NCI-H1105 treated with DMSO at 0.1 percent for 48 hours (cell line): ENCODE measurements at places on chromosomes 3 and 15.

GRCh38 chr3:51961602-51962569 lies 5.4 kb downstream of the PCBP4 start:
- no peak for DNase-seq

- peak; percentile 42 for DNase-seq
Measured at GRCh38 chr15:55588070-55588814, at the start of gene PYGO1. Gene PYGO1, minus strand, starts transcription at chr15:55588345. Its CDS starts 462 bp downstream, at chr15:55587883.

- peak; percentile 19 for DNase-seq
Measured at GRCh38 chr15:36004891-36005490, 459.0 kb upstream of the DPH6 start.

GRCh38 chr3:12327021-12327420 lies 38.2 kb downstream of the PPARG start:
- no peak for DNase-seq

DNA sequence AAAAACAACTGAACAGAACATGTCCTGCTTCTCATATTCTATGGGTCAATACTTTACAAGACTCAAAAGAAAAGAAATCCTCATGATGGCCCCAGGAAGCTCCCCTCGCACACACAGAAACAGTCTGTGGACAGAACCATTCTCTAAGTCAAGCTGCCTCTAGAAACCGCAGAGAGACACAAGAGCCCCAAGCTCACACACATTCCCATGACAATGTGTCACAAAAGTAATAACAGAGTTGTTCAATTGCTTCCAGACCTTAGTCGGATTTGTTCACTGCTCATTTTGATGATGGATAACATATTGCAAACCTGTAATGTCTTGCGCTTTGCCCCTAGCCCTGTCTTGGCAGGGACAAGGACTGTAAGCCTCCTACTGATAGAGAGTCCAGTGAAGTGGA lies 60.9 kb downstream of the UMPS start:
- DNase-seq = no peak

GRCh38 chr3:55370272-55370671 lies 116.8 kb downstream of the WNT5A start:
- DNase-seq = no peak

DNA sequence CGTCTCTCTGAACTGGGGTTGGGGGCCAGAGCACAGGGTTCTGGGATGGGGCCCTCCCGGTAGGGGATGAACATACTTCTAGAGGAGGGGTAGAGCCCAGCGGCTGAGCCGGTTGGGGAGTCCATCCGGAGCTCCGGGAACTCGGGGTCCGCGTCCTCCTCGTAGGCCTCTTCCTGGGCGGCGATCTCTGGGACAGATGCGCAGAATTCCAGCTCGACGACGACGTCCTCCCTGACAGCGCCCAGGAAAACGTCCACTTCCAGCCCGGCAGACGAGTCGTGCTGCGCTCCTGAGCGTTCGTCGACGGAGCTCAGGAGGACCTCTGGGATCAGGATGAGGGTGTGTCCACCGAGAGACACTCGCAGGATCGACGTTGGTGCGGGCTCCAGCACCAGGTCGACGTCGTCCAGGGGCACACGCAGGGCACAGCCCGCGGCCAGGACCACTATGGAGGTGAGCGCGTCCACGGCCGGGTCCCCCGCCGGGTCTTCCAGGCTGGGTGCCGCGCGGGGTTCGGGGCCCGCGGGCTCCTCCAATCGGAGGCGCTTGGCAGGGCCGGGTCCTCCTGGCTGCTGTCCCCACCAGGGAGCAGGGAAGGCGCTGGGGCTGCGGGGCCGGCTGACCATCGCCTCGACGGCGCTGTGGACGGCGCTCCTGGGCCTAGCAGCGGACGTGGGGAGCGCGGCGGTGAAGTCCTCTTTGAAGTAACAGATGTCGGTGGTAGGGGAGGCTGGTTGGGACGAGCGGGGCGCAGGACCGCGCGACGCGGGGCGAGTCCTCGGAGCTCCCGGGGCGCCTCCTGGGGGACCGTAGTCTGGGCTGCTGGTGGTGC lies 474 bp downstream of the PRR23B start:
- DNase-seq = no peak

DNA sequence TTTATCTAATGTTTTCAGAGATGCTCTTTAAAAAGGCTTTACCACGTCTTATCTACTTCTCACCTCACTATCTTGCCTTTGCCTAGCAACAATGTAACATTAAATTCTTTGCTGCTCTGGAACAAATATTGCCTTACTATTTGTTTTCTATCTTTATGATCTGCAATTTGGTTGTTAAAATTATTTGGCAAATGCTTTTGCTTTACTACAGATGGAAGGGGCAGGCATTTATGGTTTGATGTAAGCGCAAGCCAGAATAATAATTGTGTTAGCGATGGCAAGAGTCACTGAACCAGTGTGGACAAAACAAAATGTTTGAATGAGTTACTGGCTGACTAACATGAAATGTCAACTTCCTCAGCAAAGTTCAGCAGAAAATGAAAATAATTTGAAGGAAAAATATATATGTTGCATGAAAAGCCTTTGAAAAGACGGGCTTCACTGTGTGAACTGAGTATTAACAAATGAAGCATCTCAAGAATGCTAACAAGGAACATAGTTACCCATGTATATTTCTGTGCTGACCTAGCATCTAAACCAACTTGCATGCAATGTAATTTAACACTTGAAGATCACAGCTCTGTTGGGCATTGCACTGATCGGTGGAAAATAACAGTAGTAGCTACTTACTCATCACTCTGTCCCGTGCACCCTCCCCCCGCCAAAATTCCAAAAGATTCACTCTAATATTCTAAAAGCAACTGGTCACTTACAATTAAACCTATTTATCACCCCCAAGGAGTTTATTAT lies 454.0 kb upstream of the ARHGEF26 start:
- no peak for DNase-seq

DNA sequence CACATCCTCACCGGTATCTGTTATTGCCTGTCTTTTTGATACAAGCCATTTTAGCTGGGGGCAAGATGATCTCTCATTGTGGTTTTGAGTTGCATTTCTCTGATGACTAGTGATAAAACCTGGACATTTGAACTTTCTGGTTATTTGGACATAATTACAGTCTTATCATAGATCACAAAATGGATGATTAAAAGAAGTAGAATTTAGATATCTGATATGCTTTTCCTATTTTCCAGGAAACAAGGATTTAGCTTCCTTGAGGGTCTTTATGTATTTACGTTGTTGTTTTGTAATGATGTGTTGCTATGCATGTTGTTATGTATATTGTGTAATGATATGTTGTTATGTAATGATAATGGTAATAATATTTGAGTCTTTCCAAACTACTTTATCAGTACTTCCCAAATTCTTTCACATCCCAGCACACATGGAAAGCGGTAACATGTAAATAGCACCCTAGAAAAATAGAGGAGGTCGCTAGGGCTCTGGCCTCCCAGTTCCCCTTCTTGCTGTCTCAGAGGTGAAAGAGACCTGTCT lies 53.8 kb downstream of the GJD2 start:
- DNase-seq = no peak

- no peak for DNase-seq
Measured at GRCh38 chr3:172410702-172411477, 37.4 kb downstream of the GHSR start.

DNA sequence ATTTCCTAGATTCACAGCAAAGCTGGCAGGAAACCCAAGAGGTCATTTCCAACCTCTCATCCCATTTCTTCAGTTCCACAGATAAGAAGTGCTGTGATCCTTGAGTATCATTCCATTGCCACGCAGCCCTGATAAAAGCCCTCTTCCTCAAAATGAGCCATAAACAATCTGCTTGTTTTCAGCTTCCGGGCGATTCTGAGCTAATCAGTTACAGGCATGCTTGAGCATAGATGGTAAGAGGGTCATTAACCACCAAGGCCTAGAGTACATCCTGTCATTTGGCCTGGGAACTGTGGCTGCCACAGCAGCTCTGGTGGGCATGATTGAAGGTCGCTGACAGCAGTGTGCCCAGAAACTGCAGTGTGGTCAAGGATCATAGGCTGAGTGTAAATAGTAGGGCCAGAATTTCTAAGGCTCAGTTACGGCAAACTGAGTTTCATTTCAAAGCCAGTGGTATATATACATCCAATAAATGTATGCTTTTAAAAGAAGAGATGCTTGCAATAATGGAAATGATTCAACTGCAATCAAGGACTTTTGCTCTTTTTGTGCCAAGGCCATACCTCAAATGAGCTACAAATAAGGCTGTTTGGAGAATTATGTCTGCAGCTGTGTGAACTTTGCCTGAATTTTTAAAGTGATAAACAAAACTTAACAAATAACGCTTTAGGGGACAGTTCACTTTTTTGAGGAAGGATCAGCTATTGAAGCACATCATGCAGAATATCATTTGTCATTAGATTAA lies 47.3 kb downstream of the P3H2 start:
- peak; percentile 64 for DNase-seq

DNA sequence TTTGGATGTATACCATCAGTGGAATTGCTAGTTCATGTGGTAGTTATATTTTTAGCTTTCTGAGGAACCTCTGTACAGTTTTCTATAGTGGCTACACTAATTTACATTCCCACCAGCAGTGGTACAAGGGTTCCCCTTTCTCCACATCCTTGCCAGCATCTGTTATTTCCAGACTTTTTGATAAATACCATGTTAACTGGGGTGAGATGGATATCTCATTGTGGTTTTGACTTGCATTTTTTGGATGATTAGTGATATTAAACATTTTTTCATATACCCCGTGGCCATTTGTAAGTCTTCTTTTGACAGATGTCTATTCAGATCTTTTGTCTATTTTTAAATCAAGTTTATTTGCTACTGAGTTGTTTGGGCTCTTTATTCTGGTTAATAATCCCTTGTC lies 455.6 kb upstream of the RARB start:
- no peak for DNase-seq

DNA sequence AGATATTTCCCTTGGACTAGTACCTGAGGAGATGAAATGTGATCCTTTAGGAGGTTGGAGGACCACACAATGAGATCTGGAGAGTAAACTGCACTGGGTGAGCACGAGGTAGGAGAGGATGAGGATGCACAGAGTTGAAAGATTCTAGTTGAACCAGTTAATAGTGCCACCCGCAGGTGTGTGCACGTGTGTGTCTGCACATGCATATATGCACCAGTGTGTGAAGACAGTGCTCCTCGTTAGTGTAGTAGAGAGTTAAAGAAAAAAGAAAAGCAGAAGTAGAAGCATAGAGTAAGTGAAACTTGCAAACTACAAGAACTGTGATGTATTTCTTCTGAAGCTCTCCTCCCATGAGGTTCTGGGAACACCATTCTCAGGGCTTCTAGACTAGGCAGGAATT lies 8.4 kb downstream of the MED12L start:
- DNase-seq = no peak

- DNase-seq = no peak
Measured at GRCh38 chr3:10205451-10206165, 40.9 kb downstream of the IRAK2 start.

DNA sequence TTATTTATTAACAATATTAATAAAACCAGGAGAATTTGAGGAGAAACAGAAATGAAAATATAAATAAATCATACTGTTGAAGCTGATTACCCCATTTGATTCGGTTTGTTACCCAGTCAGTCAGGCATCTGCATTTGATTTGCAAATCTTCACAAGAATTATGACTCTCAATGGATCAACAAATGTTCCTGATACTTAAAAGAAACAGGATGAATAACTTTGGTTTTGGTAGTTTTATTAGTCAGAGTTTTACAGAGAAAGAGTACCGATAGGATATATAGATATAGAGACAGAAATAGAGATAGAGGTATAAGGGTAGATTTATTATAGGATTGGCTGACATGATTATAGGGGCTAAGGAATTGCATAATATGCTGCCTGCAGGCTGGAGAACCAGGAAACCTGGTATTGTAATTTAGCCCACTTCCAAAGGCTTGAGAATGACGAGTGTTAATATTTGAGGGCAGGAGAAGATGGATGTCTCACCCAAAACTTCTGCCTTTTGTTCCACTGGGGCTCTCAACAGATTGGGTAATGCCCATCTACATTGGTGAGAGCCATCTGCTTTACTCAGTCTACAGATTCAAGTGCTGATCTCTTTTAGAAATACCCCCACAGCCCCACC lies 241.6 kb upstream of the COL8A1 start:
- DNase-seq = no peak

DNA sequence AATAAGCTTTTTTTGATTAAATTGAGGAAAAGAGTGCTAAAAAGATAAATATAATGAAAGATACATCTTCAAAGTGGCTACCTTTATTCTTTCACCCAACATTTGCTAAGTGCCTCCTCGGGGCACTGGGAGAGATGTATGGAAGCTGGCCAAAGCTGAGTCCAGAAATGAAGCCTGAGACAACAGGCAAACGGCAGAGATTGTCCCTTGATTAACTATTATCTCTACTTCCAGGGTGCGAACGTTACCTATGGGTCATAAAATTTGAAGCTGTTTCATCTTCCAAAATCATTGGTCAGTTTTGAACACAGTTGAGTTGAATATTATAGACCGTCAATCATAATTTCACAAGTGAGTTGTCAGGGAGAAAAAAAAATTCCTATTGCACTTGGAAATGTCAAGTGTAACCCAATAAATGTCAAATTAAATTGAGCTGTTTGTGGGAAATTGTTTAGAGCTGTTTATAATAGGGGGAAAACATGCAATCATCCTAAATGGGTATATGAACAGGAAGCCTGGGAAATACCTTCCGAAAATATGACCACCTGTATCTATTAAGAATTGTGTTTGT lies 73.9 kb downstream of the SUCLG2 start:
- peak; percentile 17 for DNase-seq

DNA sequence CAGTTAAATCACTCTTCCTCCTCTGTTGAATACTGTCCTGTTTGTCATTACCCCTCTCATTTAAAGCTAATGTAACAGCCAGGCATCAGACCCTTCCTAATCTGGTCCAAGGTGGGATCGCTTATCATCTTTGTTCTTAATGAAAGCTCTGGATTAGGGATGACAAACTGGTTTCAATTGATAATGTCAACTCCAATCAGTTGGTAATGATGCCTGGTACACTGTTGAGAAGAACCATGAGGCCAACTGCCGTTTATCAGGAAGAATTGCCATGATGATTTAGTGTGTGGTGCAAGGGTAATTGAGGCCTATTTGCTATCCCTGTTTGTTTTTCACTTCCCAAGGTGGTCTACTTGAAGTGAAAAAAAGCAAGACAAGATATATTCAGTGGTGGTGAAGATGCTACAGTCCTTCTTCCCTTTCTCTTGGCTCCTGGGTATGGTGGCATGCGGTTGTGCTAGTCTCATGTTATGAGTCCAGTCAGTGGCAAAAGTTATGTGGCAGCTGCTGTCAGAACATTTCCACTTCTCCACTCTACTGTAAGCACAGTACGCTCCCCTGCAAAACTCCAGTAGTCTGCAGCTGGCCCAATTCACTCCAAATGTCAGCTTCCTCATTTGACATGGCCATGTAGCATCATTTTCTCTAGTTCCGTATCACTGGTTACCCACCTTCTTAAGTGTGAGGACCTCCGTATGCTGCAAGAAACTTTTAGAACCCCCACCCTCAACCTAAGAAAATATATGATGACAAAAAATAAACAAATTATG lies 72.5 kb downstream of the MORC1 start:
- no peak for DNase-seq

- no peak for DNase-seq
Measured at GRCh38 chr3:4950351-4950784, 28.9 kb upstream of the BHLHE40 start.

- DNase-seq = no peak
Measured at GRCh38 chr3:31159331-31160039, 265.0 kb upstream of the GADL1 start.
